Activated naive CD8-positive, alpha-beta T cell treated with anti-CD3 and anti-CD28 coated beads, Interleukin-2, amount 50 U/mL, for 24 hours (primary cell): ENCODE measurements at places on chromosomes 11 and 22.

GRCh38 chr11:111765320-111765983 lies 737 bp downstream of the PPP2R1B start:
- no peak for DNase-seq

- DNase-seq = no peak
These were observed 772.7 kb downstream of the DLG2 start for GRCh38 chr11:84854498-84854880.

DNA sequence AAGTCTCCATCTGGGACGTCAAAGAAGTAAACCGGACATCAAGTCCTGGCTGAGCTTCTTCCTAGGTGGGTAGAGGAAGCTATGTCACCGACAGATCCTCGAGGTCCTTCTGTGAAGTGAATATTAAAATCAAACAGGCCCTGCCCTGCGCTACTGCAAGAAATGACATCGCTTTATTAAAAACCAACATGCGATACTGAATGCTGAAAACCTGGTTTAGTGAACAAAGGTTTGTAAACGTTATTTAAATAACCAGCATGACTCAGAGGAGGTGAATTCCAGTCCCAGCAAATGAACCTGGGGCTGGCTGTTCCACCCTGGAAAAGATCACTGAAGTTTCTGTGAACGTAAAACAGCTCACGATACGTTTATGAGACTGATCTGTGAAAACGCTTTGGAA lies 645 bp downstream of the RTCB start:
- DNase-seq = no peak

DNA sequence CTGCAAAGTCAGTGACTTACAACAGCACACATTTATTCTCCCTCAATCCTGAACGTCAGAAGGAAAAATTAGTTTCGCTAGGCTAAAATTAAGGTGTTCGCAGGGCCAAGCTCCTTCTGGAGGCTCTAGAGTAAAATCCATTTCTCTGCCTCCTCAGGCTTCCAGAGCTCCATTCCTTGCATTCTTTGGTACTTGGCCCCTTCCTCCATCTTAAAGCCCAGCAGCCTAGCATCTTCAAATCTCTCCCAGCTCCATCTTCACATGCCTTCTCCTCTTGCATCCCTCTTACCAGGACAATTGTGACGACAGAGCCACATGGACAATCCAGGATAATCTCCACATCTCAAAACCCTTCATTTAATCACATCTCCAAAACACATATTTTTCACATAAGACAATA lies 165.0 kb downstream of the GRIA4 start:
- no peak for DNase-seq

DNA sequence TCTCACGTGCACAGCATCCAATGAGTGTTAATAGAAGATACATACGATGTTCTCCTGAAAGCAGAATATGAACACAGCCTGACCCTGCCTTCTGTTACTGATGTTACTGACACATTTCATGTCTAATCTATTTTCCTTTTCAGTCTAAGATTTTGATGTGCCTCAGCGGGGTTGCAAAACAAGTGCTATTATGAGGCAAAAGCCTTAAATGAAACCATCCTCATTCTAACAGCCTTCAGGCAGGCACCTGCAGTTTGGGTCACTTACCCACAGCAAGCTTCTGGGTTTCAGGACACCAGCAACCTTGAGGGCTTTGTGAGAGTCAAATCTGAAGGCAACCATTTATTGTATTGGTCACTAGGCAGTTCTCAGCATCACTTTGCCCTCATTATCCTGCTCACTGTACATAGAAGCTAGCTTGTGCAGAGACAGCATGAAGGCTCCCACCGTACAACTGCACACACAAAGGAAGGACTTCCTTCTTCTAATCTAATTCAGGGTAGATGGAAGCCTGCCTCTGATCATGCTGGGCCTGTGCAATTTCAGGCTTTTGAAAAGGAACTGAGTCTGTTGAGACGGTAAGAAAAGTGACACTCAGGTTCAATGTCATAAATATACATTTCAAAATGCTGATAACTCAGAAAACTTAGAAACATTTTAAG lies 183.2 kb upstream of the PITPNB start:
- DNase-seq = no peak

- no peak for DNase-seq
These were observed 25.5 kb downstream of the RTN4R start for GRCh38 chr22:20242393-20243175.

- no peak for DNase-seq
These were observed 291.6 kb upstream of the ANO3 start for GRCh38 chr11:26040339-26040738.

DNA sequence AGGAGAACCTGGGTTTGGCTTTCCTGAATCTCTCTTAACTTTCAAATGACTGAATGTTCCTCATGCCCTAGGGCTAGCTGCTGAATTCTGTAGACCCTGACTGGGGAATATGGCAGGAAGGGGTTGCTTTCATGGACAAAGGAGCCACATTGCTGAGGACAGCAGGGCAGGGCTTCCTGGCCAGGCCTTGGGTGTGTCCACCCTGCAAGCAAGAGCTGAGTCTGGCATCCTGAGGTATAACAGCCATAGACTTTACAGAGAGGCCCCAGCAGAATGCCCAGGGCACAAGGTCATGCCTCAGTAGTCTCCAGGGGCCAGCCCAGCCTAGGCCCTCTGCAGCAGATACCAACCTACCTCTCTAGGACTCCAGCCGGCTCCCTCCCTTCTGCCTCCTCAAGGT lies 102.2 kb upstream of the RAG2 start:
- DNase-seq = no peak

DNA sequence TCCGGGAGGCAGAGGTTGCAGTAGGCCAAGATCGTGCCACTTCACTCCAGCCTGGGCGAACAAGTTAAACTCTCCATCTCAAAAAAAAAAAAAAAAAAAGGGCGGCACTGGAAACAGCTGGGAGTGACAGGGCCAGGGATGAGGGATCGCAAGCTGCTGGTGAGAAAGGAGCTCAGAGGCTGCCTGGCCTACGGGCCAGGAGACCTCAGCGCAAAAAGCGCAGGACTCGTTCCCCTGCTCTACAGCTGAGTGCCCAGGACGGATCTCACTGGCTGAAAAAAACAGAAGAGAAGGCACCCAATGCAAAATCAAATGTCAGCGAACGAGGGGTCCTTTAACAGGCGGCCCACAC lies 650 bp upstream of the NUP50 start:
- no peak for DNase-seq

GRCh38 chr22:21816787-21817496 lies 50.5 kb downstream of the MAPK1 start:
- DNase-seq = peak; percentile 12

DNA sequence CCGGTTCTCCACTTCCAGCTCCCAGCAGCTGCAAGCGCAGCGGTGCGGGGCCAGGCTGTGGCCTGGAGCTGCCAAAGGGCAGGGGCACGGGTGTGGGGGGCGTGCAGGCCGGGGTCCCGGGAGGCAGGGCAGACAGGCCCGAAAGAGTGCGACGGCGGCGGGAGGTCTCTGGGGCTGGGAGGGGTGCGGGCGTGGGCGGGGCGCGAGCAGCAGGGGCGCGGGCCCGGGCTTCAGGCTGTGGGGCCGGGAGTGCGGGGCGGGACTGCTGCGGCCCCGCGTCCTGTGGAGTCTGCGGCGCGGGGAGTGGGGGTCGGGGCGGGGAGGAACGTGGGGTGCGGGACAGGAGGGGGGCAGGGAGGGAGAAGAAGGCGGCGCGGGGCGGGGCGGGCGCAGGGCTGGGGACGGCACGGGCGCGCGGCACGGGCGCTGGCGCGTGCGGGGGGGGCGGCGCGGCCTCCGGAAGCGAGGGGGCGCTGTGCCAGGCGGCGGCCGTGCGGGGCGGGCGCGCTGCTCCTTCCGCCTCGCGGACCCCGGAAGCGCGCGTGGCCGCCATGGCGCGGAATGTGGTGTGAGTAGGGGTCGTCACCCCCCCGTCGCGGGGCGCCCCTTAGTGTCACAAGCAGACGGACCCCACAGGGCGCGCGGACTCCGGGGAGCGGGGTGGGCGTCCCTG lies at the start of gene MRPL23:
Gene MRPL23, plus strand, starts transcription at position 521 of the 673 bp plus-strand sequence. Its CDS starts 31 bp downstream, at position 552.
- DNase-seq = peak; percentile 14

- no peak for DNase-seq
These were observed 51.5 kb upstream of the ZBED5 start for GRCh38 chr11:10909141-10909883.

DNA sequence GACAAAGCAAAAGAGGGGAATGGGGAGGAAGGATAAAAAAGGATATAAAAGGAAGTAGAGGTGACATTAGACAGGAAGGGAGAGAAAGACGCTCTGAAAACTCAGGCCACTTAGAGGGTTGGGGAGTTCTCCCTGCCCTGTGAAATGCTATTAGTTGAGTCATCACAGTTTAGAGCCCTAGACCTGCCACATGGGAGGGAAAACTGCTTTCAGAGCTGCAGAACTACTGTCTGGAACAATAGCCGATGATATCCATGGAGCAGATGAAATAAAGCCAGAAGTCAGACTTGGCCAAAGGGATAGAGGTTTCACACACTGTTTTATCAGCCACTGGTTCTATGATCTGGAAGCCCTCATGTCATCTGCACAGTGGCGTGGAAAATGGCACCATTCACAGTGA lies 157.9 kb downstream of the NCAM1 start:
- DNase-seq = no peak

DNA sequence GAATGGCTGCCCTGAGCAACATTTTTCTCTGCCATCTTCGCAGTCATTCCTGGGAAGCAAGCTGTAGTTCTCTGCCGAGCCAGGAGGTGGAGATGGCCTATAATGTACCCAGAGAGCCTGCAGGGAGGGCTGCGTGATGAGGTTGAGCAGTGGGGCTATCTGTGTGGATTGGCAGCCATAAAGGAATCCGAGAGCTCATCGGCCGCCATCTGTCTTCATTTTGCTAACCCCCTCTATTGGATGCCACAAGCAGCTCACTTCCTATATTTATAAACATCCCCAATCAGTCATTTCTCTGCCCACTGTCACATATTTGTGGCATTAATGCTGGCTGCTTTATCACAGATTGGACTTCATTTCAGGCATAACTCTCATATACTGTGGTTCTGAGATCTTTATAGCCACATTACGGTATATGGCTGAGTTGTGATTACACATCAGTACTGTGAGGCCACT lies 209.5 kb downstream of the NTM start:
- DNase-seq = no peak

DNA sequence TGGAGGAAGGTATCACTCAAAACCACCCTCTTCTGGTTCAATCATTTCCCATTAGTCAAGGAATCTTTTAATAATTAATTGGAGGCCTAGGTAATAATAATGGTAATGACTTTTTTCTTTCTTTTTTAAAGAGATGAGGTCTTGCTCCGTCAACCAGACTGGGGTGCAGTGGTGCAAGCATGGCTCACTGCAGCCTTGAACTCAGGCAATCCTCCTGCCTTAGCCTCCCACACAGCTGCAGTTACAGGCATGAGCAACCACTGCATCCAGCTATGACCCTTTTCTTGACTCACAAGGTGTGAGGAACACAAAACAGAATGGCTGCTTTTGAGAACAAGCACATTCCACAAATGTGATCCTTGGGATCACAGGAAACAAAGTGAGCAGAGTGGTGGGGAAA lies 3.6 kb downstream of the POLDIP3 start:
- no peak for DNase-seq

DNA sequence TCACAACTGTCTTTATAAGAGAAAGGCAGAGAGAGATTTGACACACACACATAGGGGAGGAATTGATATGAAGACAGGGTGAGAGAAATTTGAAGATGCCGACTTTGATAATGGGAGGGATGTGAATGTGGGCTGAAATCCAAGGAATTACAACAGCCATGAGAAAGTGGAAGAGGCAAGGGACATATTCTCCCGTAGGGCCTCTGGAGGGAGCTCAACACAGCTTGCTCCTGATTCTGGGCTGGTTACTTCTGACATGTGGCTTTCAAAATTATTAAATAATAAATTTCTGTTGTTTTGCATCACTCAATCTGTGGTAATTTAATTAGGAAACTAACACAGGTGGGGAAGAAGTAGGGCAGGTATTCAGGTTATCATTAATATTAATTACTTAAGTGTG lies 282.9 kb downstream of the LUZP2 start:
- no peak for DNase-seq

DNA sequence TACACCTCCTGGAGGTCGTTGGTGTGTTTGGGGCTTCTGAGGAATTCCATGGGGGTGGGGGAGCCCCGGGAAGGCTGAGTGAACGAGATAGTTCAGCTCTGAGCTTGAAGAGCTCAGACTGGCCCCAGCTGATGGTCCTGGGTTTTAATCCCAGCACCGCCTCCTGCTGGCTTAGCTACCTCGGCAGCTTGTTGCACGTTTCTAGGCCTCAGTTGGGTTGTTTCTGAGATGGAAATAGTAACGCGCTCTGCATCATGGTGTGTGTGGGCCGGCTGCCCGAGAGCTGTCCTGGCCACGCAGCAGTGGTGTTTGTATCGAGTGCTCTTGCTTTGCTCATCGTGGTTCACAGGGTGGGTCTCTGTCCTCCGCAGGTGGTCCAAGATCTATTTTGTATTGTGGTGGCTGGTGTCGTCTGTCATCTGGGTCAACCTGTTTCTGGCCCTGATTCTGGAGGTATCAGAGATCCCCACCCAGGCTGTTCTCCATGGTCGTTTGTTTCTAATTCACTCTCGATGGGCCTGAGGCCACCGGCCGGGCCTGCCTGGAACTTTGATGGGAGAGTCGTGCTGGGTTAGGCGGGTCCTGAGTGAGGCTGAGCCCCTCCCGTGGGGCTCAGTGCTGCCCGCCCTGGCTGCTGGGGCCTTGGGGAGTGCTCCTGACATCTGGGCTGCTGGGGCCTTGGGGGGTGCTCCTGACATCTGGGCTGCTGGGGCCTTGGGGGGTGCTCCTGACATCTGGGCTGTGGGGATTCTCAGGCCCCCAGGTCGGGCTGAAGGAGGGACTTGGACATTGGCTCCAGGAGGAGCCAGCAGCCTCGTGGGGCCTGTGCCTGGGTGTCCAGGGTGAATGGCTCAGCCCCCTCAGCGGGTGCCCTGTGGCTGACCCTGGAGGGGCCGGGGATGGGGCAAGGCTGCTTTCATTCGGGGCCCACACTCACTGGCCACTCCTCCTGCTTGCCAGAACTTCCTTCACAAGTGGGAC lies 37.7 kb downstream of the TPCN2 start:
- DNase-seq = no peak

GRCh38 chr11:20617346-20618005 lies 18.1 kb downstream of the SLC6A5 start:
- no peak for DNase-seq

GRCh38 chr11:2758751-2759150 lies 59.0 kb upstream of the KCNQ1OT1 start:
- no peak for DNase-seq
